ENCODE measurements at places on chromosomes 4 and X.

DNA sequence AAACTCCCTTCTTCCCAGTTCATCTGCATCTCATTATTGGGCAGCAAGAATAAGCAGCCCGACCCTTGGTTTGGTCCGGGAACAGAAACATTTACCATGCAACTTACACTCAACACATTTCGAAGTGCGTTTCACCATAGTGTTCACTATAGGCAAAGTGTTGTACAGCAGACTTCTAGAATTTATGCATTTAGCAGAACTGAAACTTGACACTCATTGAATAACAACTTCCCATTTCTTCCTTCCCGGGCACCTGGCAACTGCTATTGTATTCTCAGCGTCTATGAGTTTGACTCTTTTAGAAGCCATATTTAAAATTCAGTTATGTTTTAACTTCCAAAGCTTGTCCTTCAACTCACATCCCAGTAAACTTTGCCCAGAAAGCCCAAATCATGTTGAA, 840.6 kb downstream of the NLGN4X start:
- no peak for DNase-seq

DNA sequence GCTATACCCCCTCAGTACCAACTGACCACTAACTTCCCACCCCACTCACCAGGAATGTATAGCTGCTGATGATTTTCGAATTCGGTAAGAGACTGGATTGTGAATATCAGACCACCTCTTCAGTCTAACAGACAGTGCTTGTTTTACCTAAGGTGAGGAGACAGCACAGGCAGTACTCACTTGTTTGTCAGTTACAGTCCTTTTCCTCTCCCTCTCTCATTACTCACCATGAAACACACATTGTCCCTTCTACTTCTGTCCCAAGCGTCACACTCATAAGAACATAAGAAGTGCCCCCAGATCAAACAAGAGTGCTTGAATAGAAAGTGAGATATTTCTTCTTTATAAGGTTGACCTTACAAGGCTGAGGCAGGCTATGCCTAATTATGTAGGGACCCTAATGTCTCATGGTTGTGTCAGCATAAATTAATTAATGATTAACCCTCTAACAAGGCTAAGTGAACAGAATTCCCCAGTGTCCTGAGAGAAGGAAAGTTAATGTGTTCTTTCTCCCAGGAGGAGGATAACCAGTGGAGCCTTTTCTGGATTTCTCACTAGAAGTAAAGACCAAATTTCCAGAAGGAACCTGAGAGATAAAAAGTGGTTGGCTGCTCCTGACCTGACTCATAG, 32.2 kb downstream of the ZCCHC12 start:
- DNase-seq, result no peak

DNA sequence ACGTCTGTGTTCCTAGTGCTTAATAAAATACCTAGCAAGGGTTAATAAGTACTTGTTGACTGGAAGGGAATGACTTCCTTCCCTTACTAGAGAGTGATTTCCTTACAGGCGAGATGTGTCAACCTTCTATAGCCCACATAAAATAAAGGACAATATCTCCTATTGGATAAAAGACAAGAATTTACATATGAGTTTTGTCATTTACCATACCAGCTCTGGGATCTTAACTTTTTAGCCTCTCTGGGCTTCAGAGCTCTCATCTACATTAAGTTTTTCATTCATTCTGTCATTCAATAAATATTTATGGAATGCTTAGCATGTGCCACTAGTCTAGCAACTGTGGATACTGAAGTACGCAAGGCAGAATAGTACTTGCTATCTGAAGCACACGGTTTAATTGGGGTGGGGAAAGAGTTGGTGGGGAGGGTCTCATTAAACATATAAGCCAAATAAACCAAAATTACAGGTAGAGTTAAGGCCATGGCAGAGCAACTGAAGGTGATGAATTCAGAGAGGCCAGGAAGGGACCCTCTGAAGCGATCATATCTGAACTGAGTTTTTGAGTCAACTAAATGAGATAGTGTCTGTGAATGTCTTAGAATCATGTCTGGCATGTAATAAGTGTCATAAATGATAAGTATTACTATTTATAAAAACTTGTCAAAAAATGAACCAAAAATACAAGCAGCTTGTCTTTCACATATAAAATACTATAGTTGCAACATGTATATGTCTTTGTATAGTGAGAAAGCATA, 91.6 kb upstream of the BMP2K start:
- DNase-seq, result no peak

- no peak for DNase-seq
Measured at GRCh38 chr4:146508229-146508939, 13.4 kb downstream of the SLC10A7 start.

- no peak for DNase-seq
Measured at GRCh38 chr4:10118048-10119004, 1.7 kb upstream of the WDR1 start.

DNA sequence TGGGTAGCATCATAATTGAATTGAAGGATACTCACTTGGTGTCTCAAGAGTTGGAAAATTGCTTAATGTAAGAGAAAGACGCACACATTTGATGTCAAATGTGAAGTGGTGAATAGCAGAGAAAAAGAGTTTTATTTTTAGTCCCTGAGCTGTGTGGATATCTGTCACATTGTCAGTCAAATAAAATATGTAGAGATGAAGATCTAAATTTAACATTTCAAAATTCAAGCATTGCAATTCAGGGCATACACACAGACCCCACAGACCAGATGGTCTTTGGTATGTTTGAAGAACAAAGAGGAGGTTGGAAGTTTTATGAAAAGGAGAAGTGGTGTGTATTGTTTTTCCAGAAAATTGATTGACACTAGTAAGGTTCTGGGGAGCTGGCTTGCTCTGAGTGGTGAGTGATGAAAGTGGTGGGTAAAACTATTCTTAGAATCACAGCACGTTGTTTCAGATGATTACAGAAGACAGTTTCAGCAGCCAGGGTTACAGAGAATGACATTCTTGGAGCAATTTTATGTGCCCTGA, 44.9 kb upstream of the BBS12 start:
- DNase-seq, result no peak

DNA sequence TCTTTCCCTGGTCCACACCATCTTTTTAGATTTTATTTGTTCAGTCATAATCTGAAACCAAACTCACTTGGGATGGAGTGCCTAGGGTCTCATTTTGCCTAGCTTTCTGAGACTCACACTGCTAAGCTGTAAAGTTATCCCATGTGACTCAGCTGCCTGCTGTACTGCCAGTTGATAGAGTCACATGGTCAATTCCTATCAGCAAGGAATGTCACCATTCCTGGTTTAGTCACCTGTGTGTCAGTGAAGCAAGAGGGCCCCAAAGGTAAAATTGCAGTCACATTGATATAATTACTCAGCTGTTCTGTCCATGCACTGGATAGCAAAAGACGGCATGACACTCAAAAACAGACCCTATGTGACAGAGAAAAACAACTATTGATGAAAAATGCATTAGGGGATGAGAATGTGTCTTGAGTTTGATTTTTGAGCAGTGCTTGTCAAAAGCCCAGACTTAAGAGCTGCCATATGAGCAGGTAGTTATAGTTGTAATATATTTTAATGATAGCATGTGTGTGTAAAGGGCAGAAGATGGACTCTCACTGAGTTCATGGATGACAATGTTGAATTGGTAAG, 413.2 kb downstream of the PPARGC1A start:
- no peak for DNase-seq

GRCh38 chrX:40098264-40099054, 701 bp upstream of the BCOR start:
- DNase-seq, result no peak

GRCh38 chrX:121831601-121832000, 784.2 kb downstream of the GLUD2 start:
- DNase-seq, result no peak

GRCh38 chr4:3412257-3413020, 29.3 kb upstream of the HGFAC start:
- DNase-seq, result no peak

GRCh38 chrX:97126020-97126419, 242.3 kb downstream of the RPA4 start:
- DNase-seq, result no peak

DNA sequence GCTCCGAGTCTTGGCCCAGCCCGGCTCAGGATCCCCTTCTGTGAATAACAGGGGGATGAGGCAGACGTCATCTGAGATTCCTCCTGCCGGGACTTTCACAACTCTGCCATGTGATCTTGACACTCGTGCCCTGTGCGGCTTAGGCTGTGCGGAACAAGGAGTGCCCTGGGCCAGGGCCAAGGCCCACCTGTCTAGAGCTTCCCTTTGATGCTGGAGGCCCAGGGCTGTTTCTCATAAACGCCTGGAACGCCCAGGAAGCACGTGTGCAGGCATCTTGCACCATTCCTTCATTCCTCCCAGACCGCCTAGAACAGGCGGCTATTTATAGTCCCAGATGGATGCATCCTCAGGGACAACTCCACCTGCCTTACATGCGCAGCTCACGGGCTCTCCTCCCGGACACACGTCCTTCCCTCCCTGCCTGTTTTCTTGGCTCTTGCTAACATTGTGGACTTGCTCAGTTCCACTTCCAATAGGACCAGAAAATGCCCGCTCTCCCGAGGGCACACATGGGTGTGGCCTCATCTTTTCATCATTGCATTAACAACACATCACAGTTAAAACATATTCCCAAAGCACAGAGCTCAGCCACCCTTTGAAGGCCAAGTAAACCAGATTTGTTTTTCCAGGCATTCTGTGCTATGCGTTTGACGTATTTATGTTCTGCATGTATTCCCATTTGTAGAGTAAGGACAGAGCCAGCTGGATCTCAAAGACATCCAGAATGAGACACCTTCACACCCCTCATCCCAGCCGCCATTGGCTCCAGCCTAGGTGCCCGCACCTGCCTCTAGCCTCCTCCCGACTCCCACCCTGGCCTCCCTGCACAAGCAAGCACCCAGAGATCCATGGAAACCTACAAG, 57.2 kb downstream of the ABLIM2 start:
- DNase-seq, result no peak

DNA sequence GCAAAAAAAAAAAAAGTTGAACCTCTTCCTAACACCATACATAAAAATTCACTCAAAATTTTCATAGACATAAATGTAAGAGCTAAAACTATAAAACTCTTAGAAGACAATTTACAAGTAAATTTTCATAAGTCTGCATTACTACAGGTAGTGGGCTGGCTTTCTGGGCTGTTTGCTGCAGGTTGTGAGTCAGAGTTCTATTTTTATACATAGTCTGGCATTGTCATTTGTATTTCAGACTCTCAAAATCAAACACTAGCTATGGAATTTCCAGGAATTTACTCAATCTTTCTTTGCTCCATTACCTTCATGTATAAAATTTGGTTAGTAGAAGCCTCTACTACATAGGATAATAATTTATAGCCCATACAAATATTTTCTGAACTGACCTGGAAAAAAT, 227.2 kb downstream of the COX18 start:
- DNase-seq, result no peak

DNA sequence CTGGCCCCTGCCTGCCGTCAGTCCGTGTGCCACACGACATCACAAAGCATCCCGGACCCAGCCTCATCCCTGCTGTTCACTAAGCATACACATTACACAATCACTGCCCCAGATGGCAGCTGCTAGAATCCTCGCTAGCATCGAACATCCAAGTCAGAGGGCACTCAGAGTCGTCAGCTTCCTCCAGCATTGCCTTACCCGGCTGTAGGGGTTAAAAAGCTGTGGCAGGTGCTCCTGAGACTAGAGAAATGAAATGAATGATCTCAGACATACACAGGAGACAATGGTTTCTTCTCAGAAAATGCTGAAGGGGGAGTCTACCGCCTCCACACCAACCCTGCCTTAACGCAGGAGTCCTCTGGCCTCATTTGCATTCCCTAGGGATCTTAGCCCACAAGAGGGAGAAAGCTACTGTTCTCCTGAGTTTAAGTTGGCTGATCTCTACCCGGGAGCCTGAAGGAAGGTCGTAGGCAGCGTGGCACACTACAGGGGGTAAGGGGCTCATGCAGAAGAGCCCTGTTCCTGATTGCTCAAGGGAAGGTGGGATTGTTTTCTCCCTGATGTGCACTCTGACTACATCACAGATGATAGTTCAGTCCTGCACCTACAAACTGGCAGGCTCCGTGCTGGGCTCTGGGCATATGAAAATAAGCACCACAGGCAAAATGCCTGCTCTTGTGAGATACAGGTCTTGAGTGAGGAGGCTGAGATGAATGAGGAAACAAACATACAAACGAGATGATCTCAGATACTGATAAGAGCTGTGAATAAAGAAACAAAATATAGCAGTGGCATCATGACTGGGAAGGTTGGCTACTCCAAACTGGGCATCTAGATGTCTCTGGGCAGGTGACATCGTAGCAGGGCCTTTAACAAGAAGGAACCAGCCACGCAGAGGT, 2.6 kb upstream of the KIAA0232 start:
- DNase-seq, result no peak

DNA sequence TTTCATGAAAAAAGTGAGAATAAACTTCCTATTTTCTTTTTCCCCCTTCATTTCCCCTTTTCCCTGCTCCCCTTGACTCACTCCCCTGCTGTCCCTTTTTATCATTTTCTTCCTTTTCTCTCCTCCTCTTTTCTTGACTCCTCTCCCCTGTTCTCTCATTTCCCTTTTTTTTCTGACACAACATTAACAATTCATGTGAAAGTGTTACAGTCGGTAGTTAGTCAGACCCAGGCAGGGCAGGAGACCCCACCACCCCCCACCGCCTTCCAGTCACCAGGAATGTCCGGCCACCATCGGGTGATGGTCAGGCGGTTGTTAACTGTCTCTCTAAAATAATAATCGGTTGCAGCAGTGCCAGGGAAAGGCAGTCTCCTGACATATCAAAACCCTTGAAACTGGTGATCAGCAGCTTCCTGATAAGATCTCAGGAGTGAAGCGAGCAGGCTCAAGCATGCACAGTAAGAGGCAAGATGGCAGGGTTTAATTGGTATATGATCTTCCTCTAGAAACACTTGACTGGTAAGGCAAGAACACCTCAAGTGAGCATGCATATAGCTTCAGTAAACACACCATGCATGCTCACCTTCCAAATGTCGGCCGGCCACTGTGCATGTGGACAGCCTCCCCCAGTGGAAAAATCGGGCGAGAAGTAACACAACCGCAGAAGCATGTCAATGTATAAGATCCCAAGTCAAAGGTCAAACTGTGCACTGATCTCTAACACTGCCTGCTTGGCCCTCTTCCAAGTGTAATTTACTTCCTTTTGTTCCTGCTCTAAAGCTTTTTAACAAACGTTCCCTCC, 191.4 kb downstream of the NDST4 start:
- DNase-seq, result no peak

DNA sequence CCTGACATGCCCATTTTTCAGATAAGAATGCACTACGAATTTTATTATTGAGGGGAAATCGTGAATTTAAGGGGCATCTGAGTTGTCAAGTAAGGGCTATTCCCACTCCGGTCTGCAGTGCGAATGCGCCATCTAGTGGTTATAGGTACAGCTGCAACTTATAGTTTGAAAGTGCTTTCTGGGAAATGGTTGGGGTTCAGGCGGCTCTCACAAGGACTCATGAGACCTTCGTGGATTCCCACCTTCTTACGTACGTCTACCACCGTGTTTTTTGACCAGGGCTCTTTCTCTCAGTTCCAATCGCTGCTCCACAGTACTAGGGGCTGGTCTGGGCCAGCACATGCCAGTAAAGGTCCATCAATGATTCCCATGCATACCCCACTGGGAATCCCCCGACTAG, 12.3 kb downstream of the MSL3 start:
- DNase-seq, result no peak

DNA sequence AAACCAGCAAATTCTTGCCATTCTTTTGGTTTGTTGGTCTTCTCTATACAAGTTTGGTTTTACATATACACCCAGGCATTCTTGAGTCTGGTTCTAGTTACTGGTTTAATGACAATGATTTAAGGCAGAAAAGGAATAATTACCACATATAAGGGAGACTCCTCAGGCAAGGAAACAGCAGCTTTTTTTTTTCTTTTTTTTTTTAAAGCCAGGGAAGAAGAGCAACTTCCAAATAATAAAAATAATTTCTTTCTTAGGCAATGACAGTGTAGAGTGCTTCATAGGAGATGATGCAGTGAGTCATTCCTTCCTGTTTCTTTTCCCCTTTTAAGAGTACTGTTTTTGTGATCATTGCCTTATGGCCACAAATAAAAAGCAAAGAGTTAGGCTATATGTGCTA, 289.7 kb downstream of the DKK2 start:
- no peak for DNase-seq

Data from stimulated activated CD8-positive, alpha-beta memory T cell treated with anti-CD3 and anti-CD28 coated beads, Interleukin-4, amount 100 ng/mL, for 24 hours (primary cell).